MG63 (cell line): ENCODE measurements at places on chromosomes 12 and 14.

DNA sequence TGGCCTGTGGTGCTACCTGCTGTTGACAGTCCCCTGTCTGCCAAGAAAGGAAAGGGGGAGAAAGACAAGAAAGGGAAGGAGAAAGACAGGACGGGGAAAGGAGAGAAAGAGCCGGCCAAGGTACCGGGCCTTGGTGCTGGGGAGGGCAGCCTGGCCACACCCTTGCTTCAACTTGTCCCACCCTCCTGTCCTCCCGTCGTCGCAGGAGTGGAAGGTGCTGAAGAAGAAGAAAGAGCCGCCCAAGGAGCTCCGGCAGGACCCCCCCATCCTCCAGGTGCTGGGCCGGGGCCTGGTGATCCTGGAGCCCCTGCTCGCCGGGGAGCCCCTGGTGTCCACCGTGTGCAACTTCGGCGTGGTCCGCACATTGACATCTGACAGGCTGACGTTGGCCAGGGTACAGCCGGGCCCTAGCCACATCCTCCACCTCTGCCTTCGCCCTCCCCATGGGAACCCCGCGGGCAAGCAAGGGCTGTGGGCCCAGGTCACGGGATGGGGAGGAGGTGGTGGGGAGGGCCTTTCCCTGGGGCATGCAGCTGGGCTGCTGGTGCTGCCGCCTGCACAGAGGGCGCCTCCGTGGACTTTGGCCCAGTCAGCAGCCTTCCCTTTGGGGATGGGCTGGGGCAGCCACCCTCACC, 2.9 kb upstream of the B3GNT4 start:
- no peak for DNase-seq

DNA sequence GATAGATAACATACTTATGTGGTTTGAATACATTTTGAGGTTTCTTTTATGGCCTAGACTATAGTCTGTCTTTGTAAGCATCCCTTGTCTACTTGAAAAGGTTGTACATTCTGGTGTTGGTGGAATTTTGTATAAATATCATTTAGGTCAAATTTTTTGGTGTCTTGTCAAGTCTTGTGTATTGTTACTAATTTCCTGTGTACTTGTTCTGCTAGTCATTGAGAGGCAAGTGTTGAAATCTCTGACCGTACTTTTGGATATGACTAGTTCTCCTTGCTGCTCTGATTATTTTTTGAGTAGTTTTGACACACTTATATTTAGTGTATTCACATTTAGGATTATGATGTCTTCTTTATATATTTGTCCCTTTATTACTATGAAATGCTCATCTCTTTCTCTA, 219.6 kb downstream of the CCDC91 start:
- DNase-seq: no peak

- DNase-seq: peak; percentile 33
Measured at GRCh38 chr14:36604757-36605505, 22.5 kb upstream of the NKX2-8 start.

- DNase-seq: no peak
Measured at GRCh38 chr14:21501568-21501967, 9.6 kb downstream of the METTL3 start.

DNA sequence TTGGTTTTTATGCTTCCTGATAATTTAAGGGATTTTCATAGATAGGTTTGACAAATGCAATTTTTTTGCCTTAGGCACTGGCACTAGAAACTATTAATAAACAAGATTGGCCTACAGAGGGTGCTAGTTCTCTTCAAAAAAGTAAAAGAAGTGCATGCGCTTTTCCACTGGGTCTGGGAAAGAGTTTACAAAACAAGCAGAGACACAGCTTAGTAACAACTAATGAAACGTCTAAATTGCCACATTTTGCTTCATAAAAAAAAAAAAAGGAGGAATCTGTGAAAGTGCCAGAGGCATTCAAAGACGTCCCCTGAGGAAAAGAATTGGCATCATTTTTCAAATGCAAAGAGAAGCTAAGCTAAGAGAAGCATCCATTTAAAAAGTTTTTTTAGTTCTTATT, 58.3 kb upstream of the EEA1 start:
- DNase-seq: no peak

DNA sequence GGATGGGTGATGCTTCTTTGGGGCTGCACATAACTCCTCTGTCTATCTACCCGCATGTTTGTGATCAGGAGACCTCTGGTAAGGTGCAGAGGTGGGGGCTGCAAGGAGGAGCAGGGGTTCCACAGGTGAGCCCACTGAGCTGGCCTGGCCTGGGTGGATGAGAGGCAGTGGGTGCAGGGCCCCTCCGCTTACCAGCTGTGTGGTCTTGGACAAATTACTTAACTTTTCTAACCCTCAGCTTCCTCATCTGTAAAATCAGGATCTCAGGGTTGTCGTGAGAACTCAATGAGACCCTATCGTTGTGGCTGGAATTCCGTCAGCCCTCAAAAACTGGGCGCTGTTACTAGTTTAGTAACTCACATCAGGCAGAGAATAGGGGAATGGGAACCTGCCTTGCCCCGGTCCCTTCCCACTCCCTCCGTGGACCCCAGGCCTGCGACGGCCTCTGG, 7.5 kb downstream of the PTPN6 start:
- DNase-seq: no peak

DNA sequence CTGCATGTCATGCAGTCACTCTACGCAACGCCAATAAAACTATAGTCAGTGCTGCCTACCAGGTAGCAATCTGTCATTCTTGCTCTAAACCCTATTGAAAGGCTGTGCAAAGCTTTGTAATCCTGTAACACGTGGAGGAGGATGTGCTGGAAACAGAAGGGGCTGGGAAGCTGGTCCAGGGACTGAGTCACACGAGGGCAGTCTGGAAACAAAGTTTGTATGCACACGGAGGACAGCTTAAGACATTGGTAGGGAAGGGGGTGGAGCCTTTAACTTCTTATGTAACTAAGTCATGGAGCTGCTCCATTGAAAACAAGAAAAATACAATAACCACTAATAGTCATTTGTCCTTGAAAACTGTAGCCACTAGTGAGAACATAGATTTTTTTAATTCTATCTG, 128.0 kb downstream of the BCAT1 start:
- DNase-seq: peak; percentile 50

DNA sequence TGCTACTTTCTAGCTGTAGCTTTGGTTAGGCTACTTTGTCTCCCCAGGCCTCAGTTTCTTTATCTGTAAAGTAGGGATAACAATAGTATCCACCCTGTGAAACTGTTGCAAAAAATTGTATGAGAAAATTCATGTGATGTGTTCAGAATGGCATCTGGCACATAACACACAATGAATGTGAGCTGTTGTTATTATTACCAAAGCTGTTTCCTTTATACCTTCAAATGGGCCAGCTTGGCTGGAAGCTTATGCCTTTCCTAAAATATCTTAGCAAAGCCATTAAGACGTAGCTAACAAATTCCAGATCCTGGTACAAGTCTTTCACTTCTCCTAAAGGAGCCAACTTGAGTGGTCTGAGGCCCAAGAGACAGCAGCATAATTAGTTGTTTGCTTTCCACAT, 25.2 kb upstream of the MANSC4 start:
- DNase-seq: no peak

DNA sequence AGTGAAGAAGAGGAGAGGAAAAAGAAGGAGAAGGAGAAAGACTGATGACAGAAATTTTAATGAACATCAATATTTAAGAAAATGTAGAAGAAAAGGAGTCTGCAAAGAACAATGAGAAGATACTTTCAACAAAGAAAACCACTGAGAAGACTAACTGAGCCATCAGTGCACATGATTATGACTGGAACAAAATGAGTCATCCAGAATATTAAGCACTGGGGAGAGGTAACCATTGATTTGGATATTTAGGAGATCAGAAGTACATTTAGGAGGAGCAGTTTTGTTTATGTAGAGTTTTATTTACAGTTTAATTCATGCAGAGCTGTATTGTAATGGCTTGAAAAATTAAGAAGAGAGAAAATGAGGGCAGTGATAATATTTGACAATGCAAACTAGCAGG, 159.1 kb downstream of the C12orf50 start:
- DNase-seq: no peak

GRCh38 chr12:1559676-1560091, 34.7 kb downstream of the FBXL14 start:
- DNase-seq: no peak

GRCh38 chr12:2154050-2154449, 101.3 kb downstream of the CACNA1C start:
- DNase-seq: peak; percentile 50

DNA sequence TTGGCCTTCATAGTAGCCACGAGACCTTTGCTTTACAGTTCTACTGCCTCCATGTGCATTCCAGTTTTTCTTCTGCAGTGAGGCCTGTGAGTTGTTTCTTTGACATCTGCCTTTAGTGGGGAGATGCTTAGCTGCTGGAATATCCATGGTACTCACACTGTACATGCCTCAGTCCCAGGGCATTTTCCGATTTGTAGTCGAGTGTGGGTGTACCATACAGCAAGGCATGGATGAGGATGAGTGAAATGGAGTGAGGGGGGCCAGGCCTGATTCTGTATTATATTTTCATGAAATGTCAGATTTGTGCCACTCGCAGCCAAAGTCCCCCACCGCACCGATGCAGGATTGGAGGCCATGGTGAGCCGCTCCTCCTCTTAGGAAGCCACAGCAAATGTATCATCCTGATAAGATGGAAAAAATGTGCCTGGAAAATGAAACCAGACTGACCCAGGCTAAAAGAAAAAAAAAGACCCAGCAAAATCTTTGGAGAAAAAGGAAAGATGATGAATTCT, 173.0 kb downstream of the ADGRD1 start:
- no peak for DNase-seq

DNA sequence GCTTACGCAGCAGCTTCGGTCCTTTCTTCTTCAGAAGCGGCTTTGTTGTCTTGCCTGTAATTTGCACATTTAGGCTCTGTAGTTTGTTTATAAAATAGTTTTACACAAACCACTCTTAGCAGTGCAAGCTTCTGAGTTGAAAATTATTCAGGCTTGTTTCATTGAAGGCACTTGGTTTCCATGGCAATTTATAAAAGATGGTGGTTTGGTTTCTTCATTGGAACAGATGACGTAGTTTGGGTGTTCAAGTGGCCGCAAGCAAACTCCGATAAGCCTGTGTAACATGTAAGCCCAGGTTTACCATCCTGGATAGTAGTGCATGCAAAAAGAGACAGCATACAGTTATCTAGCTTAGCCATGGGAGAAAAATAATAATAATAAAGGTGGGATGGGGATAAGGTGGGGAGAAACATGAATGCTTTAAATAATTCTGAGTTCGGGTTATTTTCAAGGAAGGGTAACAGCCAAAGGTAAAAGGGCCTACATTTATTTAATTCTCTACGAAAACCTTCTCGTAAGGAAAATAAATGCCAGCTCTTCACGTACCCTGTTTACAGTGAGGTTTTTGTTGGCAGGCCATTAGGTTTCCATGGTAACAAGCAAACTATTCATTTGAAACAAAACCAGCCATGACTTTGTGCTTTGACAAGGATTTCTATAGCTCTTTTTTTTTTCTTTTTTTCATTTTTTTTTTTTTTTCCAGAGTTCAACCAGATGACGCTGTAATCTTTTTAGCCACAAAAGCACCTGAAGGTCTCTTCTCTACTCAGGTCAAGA, 189.6 kb upstream of the RPL10L start:
- no peak for DNase-seq

DNA sequence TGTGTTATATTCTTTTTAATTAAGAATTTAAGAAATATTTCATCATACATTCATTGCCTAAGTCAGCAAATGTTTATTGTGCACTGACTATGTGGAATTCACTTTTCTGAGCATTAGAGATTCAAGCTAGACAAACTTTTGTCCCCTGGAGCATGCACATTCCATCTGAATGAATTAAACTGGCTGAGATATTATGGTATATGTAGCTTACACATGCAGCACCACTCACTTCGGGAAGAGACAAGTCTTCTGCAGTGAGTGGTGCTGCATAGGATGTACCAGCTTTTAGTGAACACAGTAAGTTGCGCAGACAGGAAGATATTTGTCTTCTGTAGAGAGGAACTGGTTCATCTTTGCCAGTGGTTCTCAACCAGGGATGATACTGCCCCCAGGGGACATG, 318.4 kb downstream of the SYT1 start:
- DNase-seq: no peak

DNA sequence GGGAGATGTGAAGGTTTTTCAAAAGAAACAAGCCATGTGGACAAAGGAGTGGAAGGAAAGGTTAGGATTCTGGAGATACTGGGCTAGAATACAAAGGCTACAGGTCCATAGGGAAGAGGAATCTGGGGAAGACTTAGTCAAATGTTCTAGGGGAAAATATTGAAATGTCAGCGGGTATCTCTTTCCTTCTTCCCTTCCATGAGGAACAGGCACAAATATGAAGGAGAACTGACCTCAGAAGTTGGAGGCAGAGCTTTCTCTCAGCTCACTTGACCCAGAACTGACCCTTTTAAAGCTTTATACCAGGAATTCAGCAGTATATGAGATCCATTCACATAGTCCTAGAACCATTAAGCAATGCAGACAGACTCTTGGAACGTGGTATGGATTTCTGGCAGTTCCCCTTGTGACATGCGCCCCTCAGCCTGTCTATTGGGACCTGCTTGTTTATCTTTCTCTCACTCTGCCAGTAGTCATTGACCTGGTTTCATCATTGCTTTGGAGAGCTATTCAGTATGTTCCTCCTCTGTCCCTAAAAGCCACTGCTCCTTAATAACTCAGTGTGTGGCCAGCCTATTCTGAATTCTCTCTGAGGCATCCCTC, 43.0 kb upstream of the GSG1 start:
- DNase-seq: no peak

GRCh38 chr14:58662018-58662417, 24.3 kb downstream of the DACT1 start:
- DNase-seq: no peak

DNA sequence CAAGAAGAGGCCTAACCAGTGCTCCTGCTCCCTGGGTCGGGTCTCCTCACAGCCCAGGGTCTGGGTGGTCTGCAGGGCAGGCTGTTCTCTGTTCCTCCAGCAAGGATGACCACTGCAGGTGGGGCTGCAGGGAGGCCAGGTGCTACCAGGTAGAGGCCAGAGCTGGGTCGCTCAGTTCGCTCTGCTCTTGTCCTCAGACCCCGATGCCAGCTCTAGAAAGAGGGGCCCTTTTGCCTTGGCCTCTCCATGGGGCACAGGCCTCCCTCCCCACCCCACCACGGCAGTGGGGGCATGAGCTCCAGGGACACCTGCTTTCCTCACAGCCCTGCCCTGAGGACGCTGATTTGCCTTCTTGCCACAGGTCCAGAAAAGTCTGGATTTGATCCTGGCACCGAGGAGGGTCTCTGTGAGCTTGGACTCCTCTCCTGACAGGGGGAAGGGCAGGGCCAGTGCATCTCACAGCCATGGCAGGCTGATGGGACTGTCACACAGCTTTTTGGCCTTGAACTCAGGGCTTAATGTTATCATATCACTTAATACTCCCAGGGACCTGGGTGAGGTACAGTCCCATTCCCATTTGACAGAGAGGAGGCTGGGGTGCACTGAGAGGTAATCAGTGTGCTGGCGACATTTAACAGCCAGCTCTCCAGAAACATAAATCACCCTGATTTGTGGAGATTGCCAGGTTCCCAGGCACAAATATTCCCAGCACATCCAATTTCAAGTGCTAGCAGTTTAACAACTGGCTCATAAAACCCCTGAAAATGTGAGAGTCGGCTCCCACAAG, 273.0 kb upstream of the SFSWAP start:
- DNase-seq: no peak

DNA sequence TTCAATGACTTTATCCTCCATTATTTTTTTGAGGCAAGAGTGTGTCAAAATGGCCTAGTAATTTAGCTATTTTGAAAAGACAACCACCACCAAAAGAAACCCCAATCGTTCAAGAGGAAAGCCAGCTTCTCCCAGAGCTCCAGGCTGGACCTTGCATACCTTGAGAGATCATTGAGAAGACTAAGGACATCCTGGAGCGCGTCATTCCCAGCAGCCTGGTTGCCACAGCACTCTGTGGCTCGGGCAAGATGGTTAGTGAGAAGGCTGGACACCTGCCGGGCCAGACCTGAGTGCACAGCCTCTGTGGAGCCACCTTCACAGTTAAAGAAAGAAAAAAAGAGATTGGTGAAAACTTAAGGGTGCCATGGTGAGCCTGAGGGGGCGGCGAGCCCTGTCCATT, 111.4 kb downstream of the TRAFD1 start:
- DNase-seq: no peak
